CD4-positive, CD25-positive, alpha-beta regulatory T cell (primary cell): ENCODE measurements at places on chromosomes 7 and 10. TPM values are rescaled to one million over a fixed set of nuclear protein-coding genes. Genes with fewer than 3 reads are reported as not detected.

- DNase-seq = peak; percentile 78
These were observed 918 bp downstream of the CALHM2 start for GRCh38 chr10:103451091-103451813.

GRCh38 chr10:58714409-58714808 is 201.7 kb downstream of the BICC1 start:
- no peak for DNase-seq

GRCh38 chr7:3916146-3916545 is 615.1 kb downstream of the SDK1 start:
- DNase-seq = no peak

AKR1C4 gene
- not detected for total RNA-seq

RPA3 gene
- total RNA-seq = 29.9 TPM

DNA sequence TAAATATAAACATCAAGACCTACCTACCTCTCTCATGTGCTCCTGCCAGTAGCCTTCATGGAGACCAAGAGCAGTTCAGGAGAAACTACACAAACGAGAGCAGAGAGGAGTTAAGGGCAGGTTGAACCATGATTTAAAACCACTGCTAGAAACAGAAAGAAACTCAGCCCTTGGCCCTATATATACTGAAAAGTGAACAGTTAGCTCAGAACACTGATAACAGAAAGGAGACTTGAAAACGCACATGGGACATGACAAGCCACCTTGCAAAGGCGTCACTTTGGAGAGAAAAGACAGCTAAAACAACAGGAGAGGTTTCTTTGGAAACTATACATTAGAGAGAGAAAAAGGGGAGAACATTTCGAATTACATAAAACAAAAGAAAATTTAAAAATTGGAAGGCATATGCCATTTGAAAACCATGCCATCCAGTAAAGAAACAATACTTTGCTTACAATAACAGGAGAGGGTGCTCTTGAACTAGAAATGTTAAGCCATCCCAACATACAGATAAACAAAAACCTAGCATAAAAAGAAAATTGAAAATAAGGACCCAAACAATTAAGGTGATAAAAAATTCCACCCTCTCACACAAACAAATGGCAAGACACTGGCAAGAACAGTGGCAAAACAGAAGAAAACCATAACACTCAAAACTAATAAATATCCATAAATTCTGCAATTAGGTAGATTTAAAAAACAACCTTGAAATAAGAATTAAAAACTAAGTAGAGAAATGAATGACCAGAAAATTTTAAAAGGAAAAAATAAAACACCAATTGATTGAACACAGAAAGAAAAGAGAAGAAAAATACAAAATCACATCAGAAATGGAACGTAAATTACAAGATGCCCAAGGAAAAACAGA is 232.7 kb downstream of the IMMP2L start:
- DNase-seq = no peak

- no peak for DNase-seq
These were observed 342.7 kb downstream of the LRMDA start for GRCh38 chr10:75773813-75774782.
